ENCODE measurements at places on chromosomes 1 and 21.

- DNase-seq, result no peak
These were observed 1029.0 kb upstream of the B3GALT2 start for GRCh38 chr1:194215448-194215847.

GRCh38 chr1:203677771-203678170, 51.1 kb downstream of the ATP2B4 start:
- no peak for DNase-seq

DNA sequence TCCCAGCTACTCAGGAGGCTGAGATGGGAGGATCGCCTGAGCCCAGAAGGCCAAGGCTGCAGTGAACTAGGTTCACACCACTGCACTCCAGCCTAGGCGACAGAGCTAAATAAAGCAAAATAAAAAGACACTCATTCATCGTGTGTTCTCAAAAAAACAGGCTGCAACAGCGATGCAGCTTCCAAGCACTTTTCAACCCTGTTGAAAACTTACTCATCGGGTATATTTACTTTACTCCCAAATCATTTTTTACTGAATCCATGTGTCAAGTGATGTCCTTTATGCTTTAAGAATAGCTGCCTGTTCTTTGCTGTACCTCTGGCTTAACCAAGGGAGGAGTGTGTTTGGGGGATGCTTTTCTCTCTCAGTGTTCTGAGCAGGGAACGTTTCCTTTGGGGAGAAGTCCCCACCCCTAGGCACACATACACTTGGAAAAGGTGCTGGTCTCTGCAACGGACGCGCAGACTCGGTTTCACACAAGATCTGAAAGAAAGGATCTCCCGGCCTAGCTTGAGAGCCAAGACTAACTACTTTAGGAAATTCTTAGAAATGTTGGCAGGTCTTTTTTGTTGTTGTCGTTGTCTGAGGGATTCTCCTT, 1.4 kb downstream of the MAP1LC3C start:
- DNase-seq, result no peak

- DNase-seq, result no peak
These were observed 7.9 kb downstream of the C8B start for GRCh38 chr1:56957931-56958330.

GRCh38 chr1:25805863-25806225, 5.9 kb downstream of the SELENON start:
- peak; percentile 71 for DNase-seq

DNA sequence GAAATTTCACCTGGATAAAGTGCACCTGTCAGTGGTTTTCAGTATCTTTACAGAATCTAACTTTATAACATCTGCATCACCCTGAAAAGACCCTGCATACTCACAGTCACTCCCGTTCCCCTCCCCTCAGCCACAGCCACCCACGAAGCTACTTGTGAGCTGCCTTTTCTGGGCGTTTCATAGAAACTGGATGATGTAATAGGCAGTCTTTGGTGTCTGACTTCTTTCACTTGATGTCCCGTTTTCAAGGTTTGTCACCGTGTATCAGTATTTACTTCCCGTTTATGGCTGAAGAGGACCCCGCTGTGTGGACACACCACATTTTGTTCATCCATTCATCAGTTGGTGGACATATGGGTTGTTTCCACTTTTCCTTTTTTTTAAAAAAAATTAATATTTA, 47.8 kb upstream of the LRRC3 start:
- no peak for DNase-seq

- no peak for DNase-seq
These were observed 29.5 kb downstream of the LMO4 start for GRCh38 chr1:87358219-87358618.

- DNase-seq, result no peak
These were observed 341.9 kb downstream of the PTBP2 start for GRCh38 chr1:97063532-97063931.

DNA sequence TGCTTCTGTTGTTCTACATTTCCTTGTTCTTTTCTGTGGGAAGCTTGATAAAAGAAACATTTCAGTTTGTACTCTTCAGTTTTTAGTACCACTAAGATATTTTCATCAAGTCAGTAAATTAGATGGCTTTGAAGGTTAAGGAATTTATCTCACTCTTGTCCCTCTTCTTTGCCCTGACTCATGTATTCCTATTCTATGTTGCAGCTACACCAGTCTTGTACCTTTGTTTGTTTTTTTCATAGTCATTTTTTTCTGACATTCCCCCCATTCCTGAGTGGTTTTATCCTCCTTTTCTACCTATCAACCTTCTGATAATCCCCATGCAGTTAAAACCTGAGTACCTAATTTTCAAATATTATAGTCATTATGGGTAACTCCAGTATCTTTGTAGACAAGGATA, 65.4 kb downstream of the MAST2 start:
- no peak for DNase-seq

GRCh38 chr1:227712648-227713047, 22.5 kb downstream of the JMJD4 start:
- no peak for DNase-seq

GRCh38 chr1:8858112-8858668, 20.3 kb downstream of the ENO1 start:
- no peak for DNase-seq

GRCh38 chr1:151553659-151554058, 13.6 kb downstream of the TUFT1 start:
- DNase-seq, result no peak

GRCh38 chr1:3863231-3863935, 6.1 kb downstream of the DFFB start:
- peak; percentile 62 for DNase-seq

- DNase-seq, result peak; percentile 33
These were observed 115.1 kb downstream of the ETS2 start for GRCh38 chr21:38920631-38921398.

DNA sequence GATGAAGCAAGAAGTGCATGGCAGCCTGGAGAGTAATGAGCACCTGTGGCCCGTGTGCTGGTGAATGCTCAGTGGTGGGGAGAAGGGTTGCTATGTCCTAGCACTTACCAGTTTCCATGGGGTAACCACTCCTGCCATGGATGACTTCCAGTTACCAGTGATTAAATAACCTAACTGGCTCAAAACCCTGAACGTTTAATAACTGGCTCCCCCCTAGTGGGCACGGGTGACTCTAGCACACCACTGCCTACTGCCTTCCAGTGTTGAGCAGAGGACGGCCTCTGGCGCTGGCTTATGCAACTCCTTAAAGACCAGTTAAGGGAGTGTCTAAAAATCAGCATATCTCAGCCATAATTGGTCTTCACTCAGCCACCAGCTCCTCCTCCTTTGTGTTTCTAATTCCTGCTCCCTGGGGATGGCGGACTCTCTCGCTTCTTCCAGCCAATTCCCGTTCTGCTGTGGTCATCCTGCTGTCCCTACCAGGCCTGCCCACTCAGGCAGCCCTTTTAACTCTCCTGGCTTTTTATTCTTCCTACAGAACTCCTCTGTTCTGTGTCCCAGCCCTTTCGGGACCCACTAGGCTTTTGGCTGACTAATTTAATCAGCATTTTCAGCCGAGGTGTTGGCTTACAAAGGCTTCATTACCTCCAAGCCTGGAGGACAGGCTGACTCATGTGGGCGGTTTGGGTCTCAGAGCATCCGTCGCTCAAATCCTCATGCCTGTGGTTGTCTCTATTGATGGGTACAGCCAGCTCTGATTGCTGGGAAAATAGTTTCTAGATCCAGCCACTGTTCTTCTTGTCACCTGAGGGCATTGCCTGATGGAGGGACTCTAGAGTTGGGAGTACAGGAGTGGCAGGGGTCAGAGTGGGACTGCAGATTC, 332.4 kb downstream of the CAMTA1 start:
- peak; percentile 56 for DNase-seq

- DNase-seq, result peak; percentile 56
These were observed 19.7 kb upstream of the ALDH9A1 start for GRCh38 chr1:165717918-165718515.

DNA sequence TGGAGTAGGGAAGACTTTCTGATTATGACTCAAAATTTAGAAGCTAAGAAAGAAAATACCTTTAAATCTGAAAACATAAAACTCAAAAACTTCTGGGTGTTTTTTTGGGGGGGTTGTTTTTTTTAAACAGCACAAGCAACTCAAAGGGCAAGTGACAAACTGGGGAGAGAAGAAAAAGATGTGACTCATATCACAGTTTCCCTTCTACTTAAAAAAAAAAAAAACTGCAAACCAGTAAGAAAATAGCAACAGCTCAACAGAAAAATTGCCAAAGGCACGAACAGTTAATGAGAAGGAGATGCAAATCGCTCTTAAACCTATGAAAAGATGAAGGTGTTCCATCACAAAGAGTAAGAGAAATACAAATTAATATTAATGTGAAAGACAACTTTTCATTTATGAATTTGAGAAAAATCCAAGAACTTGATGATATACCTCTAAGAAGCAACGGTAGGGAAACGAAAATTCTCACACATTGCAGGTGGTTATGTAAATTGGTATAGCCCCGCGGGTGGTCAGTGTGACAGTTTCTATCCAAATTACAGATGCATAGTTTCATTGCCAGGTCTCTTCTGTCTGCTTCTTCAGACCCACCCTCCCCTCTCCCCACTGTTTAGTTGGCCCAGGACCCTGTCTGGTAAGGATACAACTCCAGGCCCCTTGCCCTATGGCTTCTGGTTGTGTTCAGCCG, 9.0 kb downstream of the IFNAR2 start:
- no peak for DNase-seq

DNA sequence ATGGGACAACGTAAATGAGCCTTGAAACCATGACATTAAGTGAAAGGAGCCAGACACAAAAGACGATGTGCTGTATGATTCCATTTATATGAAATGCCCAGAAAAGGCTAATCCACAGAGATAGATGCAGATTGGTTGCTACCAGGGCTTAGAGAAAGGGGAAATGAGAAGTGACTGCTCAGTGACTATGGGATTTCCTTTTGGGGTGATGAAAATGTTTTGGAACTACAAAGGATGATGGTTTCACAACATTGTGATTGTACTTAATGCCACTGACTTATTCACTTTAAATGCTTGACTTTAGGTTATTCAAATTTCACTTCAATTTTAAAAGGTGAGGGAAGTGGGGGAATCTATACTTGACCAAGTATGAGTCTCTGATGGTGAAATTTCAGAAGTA, 414.3 kb downstream of the SETD4 start:
- DNase-seq, result no peak

DNA sequence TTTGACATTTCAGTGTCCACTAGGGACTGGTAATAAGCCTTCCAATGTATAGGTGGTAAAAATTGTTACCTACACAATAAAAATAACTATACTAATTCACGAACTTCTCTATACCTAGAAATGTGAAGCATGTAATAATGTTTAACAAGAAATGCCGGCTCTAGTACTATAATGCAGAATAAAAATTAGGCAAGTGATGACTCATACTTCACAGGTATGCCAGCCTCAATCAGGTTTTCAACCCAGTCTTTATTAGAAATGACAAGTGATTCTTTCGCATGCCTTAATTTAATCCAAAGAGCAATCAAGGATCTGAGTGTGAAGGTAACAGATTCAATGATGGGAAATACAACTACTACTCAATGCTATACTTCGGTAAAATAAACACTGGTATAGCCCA, 134.9 kb downstream of the RERE start:
- no peak for DNase-seq

DNA sequence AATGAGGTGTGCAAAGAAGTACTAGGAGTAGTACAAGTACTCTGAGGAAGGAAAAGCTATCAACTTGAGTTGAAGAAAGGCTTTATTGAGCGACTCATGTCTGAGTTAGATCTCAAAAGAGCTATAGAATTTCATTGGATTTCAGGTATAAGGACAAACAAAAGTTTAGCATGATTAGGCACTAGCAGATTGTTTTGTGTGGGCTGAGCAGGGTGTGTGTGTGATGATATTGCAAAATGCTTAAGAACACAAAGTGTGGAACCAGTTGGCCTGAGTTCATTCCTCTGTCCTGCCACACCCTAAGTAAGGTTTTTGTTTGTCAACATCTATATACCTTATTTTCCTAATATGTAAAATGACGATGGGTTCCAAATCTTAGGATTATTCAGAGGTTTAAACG, 158.9 kb downstream of the KCNK2 start:
- no peak for DNase-seq

DNA sequence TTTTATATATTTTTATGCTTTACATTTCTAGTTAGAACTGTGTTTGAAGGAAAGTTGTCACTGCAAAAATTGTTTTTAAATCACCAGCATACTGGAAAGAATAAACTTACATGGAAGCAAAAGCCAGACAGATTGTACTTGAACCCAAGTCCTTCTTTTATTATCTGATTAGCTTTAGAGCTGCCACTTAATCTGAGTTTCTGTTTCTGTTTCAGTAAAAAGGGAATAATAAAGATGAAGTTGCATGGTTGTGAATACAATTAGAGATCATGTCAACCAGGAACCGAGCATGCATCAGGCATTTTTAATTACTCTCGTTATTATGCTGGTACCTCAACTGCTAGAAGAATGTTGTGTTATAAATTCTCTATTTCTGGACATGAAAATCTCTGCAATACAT, 76.9 kb upstream of the EXO1 start:
- DNase-seq, result no peak

DNA sequence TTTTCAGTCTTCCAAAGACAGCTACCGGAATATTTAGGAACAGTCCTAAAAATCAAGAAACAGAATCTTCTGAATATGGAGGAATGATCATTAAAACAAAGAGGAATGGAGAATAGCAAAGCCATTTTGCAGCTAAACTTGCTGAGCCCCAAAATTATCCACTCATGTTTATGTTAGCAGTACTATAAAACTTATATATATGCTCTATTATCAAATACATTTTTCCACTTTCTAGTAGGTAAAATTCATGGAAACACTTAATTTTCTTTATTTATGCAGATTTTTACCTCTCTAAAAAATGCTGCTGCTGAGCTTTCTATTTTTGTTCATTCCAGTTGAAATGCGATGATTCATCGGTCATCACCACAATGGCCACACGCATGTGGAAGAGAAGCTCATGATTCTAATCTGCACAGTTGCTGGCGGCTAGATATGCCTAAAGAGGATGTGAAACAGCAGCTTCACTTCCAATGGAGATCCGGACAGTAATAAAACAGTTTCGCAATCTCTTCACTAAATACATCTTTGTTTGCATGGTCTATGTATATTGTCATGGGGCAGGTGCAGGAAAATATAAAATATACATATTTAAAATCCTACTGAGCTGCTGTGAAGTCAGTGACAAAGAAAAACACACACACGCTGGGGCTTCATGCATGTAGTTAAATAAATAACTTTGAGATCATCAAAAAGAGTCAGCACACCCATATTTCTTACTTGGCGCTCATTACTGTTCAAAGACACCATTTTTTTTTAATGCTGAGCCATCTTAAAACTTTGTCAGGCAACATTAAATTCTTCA, 292.2 kb downstream of the SMYD3 start:
- DNase-seq, result no peak

DNA sequence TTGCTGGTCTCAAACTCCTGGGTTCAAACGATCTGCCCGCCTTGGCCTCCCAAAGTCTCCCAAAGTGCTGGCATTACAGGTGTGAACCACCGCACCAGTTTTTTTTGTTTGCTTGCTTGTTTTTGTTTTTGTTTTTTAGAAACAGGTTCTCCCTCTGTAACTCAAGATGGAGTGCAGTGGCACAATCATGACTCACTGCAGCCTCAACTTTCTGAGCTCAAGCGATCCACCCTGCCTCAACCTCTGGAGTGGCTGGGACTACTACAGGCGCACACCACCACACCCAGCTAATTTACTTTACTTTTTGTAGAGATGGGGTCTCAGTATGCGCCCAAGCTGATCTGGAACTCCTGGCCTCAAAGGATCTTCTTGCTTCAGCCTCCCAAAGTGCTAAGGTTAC, 47.3 kb upstream of the USP1 start:
- no peak for DNase-seq

GRCh38 chr1:29631836-29632805, 395.8 kb downstream of the PTPRU start:
- no peak for DNase-seq

- peak; percentile 44 for DNase-seq
These were observed 4.7 kb downstream of the SORT1 start for GRCh38 chr1:109392788-109393616.

- no peak for DNase-seq
These were observed 63.6 kb downstream of the KAZN start for GRCh38 chr1:14662116-14662515.

All from right hindlimb (tissue), 1 donor.